Pancreas (tissue), 10 donors: ENCODE measurements at places on chromosomes 11 and 22. TPM values are rescaled to one million over a fixed set of nuclear protein-coding genes. Genes with fewer than 3 reads are reported as not detected.

The SYT9 gene
- total RNA-seq, result 2.0 TPM

The CHRM1 gene
- not detected for total RNA-seq

The CD248 gene
- total RNA-seq, result 1.2 TPM

The PRAME gene
- total RNA-seq, result not detected

The THRSP gene
- total RNA-seq, result not detected

The SYT12 gene
- 1.4 TPM for total RNA-seq

The IGLL1 gene
- not detected for total RNA-seq

The NLRP14 gene
- total RNA-seq, result 0.06 TPM

DNA sequence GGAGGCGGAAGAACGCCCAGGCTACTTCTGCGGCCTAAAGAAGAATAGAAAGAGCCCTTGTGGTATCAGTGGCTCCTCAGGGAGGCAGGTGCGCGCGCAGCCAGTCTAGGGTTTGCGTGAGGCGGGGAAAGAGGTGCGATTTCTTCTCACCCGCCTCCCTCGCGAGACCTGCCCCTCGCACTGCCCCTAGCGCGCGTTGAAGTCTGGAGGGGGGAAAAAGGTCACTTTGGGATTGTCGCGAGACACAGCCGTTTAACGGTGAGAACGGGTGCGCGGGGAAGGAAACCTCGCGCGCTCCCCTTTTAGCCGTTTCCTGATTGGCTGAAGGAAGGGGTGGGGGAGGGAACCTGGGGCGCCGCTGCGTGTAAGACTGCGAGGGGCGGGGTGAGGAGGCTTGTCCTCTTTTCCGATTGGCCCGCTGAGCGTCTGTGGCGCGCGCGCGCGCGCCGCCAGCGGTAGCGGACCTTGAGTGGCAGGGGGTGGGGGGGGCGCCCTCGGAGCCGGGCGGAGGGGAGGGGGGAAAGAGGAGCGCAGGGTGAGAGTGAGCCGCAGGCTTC, at the start of gene ZFP91:
Gene ZFP91 (plus strand): TSS at position 429 of the 557 bp plus-strand sequence. CDS start 219 bp downstream, outside the sequence.
- peak within 1 kb of the TSS; percentile 99 for H3K27ac ChIP-seq
- H3K27me3 ChIP-seq, result no peaks in the 10 kb centered on the region
- H3K4me1 ChIP-seq, result peaks cover 40% of the 10 kb centered on the region
- H3K36me3 ChIP-seq, result no peaks in the 10 kb centered on the region
- peak; percentile 96 for DNase-seq

GRCh38 chr11:110805756-110806155, 93.5 kb upstream of the ARHGAP20 start:
- H3K27ac ChIP-seq, result no peak overlapping the region
- no peaks in the 10 kb centered on the region for H3K27me3 ChIP-seq
- H3K4me1 ChIP-seq, result no peaks in the 10 kb centered on the region
- no peak for DNase-seq
- H3K36me3 ChIP-seq, result no peaks in the 10 kb centered on the region
- H3K4me3 ChIP-seq, result no peak overlapping the region

- H3K36me3 ChIP-seq, result no peaks in the 10 kb centered on the region
- H3K27ac ChIP-seq, result no peak overlapping the region
- DNase-seq, result peak; percentile 78
- H3K4me1 ChIP-seq, result peaks cover under 1% of the 10 kb centered on the region
- H3K4me3 ChIP-seq, result peak overlapping the region; percentile 75
- no peaks in the 10 kb centered on the region for H3K27me3 ChIP-seq
Observed at GRCh38 chr22:18970176-18970947, 34.3 kb upstream of the PRODH start.

DNA sequence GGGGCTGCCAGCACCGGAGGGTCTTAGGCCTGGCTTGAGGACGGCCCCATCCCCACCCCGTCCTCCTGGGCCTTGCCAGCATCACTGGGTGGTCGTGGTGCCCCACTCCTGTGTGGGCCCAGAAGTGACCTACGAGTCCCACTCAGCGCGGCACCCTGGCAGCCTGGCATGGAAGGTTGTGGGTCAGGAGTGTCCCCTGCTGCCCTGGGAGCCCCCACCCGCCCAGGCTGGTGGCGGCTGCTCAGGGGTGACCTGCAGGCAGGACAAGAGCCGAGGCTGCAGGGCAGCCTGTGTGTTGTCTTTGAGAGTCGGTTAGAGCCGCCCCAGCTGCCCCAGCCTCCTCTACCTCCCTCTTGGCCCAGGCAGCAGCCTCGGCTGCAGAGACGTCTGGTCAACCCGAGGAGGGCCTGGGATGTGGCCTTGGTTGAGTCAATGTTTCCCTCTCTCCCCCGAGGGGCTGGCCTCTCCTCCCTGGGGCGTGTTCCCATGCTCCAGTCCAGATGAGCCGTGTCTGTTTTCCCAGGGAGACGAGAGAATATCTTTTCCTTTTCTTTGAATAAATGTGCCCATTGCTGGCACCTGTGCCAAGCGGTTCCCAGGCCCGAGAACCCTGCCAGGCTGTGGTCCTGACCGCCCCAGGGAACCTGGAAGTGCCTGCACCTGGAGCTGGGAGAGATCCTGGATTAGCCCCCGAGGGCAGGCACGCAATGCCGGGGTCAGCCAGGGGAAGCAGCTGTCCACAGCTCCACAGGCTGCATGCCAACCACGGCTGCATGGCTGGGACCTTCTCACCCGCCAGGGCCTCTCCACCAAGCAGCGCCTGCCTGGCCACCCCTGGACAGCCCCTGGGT, 35.7 kb upstream of the MUC5AC start:
- no peaks in the 10 kb centered on the region for H3K27me3 ChIP-seq
- H3K36me3 ChIP-seq, result no peaks in the 10 kb centered on the region
- no peak for DNase-seq
- H3K27ac ChIP-seq, result no peak overlapping the region
- no peaks in the 10 kb centered on the region for H3K4me1 ChIP-seq
- H3K4me3 ChIP-seq, result no peak overlapping the region

DNA sequence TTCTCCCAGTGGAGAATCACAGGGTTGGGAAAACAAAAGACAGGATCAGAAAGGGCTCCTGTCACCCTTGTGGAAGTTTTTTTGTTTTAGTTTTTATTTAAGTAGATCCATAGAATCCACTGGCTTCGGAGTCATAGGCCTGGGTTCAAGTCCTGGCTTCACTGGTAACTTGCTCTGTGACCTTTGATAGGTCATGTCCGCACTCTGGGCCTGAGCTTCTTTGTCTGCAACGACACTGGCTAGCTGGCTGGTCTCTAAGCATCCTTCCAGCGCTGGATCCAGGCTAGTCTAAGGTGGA, 1.4 kb downstream of the ZFTA start:
- H3K4me3 ChIP-seq, result peak overlapping the region; percentile 58
- no peak for DNase-seq
- H3K36me3 ChIP-seq, result no peaks in the 10 kb centered on the region
- H3K27ac ChIP-seq, result no peak overlapping the region

- no peaks in the 10 kb centered on the region for H3K36me3 ChIP-seq
- H3K27ac ChIP-seq, result no peak overlapping the region
- H3K27me3 ChIP-seq, result no peaks in the 10 kb centered on the region
- no peak overlapping the region for H3K4me3 ChIP-seq
Observed at GRCh38 chr22:36124666-36125065, 35.9 kb downstream of the APOL3 start.

- H3K4me1 ChIP-seq, result no peaks in the 10 kb centered on the region
- no peak overlapping the region for H3K27ac ChIP-seq
- no peak for DNase-seq
- no peaks in the 10 kb centered on the region for H3K27me3 ChIP-seq
Observed at GRCh38 chr11:103279821-103280220, 170.6 kb downstream of the DYNC2H1 start.

DNA sequence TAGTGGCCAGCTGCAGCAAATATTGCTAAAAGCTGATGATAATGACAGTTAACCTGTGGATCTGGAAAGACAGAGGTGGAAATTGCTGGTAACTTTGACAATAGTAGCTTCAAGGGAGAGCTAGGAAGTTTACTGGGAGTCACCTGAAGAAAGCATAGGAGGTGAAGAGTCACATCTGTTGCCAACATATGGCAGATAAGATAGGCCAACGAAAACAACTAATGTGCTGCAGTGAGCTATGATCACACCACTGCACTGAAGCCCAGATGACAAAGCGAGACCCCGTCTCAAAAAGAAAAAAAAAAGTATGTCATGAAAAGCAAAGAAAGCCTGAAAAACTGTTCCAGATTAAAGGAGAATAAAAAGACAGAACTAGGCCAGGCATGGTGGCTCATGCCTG, 4.3 kb upstream of the PRDM10 start:
- H3K4me3 ChIP-seq, result no peak overlapping the region
- H3K27ac ChIP-seq, result no peak overlapping the region
- no peaks in the 10 kb centered on the region for H3K27me3 ChIP-seq
- no peaks in the 10 kb centered on the region for H3K4me1 ChIP-seq

GRCh38 chr11:65113361-65113756, 1.7 kb downstream of the TM7SF2 start:
- H3K27me3 ChIP-seq, result no peaks in the 10 kb centered on the region
- peak overlapping the region; percentile 57 for H3K4me3 ChIP-seq
- no peaks in the 10 kb centered on the region for H3K36me3 ChIP-seq
- DNase-seq, result no peak
- peak overlapping the region; percentile 88 for H3K27ac ChIP-seq
- peaks cover 39% of the 10 kb centered on the region for H3K4me1 ChIP-seq
